Stimulated activated CD8-positive, alpha-beta memory T cell treated with anti-CD3 and anti-CD28 coated beads, Interleukin-4, amount 100 ng/mL, for 1 hour (primary cell): ENCODE measurements at places on chromosomes 3 and 15.

DNA sequence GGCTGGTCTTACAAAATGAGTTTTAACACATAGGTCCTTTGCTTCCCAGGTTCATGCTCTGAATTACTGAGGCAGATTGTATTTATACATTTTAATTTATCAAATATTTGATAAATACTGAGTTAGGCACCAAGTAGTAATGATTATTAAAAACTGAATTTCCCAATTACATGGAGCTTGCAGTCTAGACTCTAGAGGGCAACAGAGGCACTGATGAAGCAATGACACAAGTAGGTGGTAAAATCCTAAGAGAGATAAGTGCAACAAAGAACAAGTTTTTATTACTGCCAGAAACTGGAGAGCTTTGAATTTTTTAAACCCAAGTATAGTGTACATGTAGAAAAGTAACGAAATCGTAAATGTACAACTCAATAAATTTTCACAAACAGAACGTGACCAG is 406.2 kb upstream of the RARB start:
- DNase-seq = no peak

GRCh38 chr3:10398341-10398740 is 77.4 kb upstream of the SEC13 start:
- DNase-seq = no peak

DNA sequence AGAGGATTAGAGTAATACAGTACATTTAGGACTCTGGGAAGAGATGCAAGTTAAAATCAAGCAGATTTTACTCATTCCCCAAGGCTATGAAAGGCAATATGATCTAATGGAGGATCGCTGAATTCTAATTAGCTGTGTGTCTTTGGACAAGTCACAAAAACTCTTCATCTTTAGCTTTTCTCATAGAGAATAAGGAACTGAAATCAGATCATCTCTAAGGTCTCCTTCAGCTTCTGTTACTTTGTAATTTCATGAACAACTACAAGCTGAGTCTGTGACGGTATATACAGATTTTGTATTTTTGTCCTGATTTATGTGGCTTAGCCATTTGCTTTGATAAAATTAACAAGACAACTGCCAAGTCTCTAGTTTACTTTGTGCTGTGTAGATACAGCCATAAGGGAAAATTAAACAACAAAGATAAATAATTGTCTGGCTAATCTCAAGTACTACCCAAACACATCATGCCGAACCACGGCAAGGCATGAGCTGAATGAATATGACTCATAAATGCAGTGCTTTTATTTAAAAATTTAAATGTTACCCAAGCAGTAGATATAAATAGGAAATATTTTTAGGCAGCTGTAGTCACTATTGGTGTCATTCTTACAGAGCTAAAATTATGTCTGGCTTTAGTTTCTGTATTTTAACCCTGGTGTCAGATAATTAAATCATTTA is 81.5 kb downstream of the GAP43 start:
- no peak for DNase-seq

DNA sequence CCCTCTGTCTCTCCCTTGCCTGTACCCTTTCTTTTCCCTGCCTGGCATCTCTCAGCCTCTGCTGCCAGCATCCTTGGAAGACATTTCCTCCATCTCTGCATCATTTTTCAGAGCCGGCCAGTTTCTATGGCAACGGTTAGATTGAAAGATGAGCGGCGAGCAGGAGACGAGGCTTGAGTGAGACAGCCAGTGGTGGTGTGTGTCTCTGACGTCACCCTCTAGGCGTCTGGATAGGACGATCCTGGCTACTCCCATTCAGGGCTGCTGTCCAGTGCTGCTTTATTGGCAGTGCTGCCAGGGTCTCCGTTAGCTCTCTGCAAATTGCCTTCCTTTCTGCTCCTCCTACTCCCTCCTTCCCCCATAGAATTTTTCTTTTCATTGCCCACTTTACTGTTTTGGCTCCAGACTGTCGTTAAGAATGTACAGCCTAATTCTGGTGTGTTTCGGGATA is 57.9 kb downstream of the TRAK1 start:
- DNase-seq = no peak

DNA sequence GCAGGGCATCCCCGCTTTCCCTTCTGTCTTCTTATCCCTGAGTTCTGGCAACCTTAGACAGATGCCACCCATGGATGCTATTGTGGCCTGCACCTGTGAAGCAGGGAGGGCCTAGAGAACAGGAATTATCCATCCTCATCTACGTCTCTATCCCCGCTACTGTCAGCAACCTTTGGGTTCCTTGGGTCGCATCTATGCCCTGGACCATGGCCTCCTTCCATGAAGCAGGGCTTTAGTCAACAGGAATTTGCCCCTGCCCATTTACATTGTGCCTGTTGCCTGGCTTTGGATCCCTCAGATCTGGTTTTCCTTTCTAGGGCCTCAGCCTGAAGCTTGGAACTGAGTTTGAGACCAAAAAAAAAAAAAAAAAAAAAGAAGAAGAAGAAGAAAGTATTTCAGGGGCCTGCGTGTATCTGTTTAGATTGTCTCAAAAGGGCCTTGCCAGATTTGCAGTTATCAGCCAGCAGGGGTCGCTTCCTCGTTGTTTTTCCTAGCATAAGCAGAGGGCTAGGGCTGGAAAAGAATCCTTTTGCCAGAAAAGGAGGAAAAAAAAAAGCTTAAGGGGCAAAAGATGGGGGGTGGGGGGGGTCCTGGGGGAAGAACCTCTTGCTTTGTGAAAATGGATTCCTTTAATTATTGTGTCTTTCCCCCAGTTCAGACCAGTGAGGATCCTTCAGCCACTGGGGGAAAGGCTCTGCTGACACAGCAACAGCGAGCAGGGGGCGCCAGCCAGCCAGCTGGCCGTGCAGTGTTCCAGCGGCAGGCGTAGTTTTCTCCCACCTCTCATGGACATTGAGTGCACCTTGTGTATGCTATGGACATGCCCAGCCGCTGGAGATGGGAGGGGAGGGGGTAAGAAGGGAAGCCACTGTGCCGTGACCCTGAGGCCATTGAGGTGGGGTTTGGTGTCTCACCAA is 65.7 kb upstream of the ALDH1L1 start:
- no peak for DNase-seq

DNA sequence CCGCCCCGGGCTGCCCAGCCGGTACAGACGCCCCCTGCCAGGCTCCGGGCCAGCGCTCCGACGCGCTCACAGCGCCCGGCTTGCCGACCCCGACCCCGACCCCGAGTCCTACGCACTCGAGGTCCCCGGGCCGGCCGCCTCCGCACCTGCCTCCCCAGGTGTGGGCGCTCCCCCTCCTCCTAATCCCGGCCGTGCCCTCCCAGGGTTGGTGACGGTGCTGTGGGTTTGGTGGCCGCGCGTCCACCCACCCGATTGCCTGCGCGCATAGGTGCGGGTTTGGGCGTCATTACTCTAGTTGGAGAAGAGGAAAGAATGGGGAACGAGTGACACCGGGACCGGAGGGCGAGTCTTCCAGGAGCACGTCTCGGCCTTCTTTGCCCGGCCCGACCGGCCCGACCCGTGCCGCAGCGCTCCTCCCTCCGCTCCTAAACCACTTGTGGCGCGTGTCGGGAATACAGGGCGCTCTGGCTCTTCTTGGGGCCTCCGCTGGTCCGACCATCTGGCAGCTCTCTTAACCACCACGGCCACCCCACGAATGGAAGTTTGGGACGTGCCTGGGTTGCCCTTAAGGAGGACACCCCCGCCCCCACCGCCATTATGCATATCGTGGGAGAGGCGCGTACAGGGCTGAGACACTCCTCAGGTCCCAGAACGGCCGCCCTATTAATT is 810 bp upstream of the THRB start:
- no peak for DNase-seq

- DNase-seq = no peak
These were observed 3.0 kb downstream of the PPM1L start for GRCh38 chr3:160758929-160759577.

GRCh38 chr15:36356978-36357601 is 222.3 kb upstream of the CDIN1 start:
- DNase-seq = no peak

DNA sequence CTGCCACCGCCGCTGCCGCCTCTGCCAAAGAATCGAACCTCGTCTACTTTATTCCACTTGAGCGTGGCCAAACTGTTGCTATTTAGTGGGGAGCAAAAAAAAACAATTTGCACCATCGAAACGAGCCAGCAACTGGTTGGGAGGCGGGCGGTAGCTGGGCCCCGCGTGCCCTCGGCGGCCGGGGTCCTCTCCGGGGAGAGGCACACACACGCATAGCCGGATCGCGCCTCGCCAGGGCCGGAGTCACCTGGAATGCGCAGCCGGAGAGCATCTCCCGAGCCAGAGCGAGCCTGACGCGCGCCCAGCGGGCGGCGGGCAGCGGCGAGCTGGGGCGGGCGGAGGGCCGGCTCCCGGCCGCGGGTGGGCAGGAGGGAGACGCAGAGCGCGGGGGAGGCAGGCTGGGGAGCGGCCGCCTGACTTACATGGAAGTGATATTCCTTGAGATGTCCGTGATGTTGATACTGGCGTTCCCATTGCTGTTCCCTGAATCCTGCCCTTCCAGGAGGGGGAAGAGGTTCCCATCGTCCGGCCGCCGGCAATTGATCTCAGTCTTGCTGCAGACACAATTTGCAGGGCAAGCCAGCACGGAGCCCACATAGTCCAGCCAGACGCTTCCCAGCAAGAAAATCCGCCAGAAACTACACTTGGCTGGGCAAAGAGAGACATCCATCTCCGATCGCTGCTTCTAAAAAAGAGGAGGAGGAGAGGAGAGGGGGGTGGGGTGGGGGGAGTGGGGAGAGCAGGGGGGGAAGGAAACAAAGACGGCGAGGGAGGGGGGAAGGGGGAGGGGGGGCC is 858 bp downstream of the NTRK3 start:
- no peak for DNase-seq

DNA sequence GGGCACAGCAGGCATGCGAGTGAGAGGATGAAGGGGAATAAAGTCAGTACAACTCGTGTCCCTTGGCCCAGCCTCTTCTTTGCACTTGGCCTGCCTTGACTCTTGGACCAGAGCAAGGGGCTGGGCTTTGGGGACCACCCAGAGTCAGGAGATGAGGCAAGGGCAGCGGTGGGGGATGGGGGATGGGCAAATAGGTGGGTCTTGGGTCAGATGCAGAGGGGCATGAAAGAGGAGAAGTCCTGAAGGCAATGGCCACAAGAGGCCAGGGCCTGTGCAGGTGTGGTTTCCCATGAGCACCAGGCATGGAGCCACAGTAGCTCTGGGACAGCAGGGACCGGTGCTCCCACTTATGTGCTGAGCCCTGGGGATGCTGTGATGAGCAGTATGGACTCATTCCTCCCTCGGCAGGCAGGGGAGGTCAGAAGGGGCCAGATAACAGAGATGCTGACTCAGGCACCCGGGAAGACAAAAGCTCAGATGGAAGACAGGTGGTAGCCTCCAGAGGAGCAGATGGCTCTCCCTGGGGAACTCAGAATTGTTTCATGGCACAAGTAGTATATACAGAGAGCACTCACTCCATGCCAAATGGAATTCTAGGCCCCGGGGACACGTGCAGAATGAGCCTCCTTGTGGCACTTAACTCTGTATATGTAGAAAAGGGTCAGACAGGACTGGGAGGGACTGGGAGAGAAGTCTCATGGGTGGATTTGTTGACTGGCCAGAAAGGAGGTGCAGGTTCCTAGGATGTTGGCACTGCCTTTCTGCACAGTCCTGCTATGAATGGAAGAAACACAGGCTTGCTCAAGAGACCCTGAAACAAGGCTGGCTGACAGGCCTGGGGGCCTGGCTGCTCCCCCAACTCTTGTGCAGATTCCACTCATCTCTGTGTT is 14.3 kb downstream of the ZBTB47 start:
- no peak for DNase-seq

DNA sequence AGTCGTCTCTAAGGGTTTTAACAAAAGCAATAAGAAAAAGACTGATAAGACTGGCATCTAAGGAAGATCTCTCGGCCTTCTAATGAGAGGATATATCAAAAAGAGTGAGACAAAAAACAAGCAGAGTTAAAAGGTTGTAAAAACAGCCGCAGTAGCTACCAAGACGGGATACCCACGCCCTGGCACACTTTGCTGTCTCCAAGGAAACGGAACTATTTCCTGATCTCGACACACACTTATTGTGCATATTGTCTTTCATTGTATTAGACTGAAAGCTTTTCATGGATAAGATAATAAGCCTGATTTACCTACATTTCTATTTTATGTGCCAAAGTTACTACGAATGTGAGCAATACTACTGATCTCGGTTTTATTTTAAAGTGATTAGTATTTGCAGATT is 161.5 kb upstream of the MCTP2 start:
- DNase-seq = no peak

- DNase-seq = no peak
These were observed 90.5 kb downstream of the SH3GL3 start for GRCh38 chr15:83537606-83538005.

DNA sequence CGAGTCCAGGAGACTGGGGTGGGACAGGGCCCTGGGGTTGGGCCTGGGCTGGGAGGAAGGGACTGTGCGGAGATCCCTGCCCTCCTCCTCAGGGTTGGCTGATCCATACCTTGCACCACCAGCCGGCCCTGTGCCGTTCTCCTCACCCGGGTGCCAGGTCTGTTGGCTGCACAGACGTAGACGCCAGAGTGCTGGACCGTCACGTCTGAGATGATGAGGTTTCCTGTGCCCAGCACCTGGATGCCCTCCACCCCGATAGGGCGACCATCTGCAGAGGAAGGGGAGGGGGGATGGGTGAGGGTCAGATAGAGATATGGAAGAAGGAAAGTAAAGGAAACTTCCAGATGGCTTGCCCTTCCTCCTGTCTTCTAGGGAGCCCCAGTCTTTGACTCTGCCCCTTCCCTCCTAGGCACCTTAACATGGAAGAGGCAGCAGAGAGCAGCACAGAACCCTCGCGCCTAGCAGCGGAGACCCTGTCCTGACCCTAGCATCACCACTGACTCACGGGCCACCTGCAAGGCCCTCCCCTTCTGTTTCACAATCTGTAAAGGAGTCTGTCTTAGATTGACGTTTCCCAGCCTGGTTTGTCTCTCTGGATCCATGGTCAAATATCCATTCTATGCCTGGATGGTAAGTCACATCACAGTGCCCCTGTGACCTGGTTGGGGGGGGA is 28.8 kb downstream of the RNU5B-1 start:
- no peak for DNase-seq

GRCh38 chr3:160400702-160401150 is 1.3 kb downstream of the SMC4 start:
- no peak for DNase-seq

- no peak for DNase-seq
These were observed 198.3 kb downstream of the ADAMTS9 start for GRCh38 chr3:64489361-64490044.

DNA sequence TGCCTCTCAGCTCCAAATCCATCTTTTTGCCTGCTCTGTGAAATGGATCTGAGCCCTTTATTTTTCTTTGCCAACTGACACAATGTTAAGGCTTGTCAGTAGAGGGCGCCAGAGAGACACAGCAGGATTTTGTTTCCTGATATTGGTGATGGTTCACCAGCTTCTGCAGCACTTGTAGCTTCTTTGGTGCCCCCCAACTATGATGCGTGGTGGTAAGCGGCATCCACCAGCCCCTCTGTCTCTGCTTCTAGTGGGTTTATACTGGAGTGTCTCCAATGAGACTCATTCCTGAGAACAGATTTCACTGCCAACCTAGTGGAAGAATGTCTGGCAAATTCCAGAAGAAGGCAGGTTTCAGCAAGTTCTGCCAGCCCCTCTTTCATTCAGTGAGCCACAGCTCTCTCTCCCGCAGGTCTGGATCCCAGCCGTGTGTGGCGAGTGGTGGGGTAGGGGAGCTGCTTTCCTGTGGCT is 471.9 kb upstream of the FRG2C start:
- DNase-seq = peak; percentile 11
